Tibial nerve (tissue), 4 donors: ENCODE measurements at places on chromosomes 1 and 21.

DNA sequence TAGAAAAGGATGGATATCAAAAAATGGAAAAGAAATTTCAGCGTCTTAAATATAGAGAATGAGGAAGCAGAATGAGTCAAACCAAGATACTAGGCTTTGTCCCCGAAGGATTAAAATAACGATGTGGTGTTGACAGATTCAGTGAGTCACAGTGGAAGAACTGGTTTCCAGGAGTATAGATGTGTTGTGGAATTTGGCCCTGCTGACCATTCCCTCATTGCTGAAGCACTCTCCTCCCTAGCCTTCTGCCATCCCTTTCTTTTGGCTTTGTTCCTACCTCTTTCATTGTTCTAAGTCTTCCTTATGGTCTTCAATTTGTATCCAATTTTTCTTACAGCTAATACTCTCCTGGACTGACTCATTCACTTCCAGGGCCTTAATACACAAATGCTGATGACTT lies 23.1 kb upstream of the USP25 start:
- no peak for DNase-seq

DNA sequence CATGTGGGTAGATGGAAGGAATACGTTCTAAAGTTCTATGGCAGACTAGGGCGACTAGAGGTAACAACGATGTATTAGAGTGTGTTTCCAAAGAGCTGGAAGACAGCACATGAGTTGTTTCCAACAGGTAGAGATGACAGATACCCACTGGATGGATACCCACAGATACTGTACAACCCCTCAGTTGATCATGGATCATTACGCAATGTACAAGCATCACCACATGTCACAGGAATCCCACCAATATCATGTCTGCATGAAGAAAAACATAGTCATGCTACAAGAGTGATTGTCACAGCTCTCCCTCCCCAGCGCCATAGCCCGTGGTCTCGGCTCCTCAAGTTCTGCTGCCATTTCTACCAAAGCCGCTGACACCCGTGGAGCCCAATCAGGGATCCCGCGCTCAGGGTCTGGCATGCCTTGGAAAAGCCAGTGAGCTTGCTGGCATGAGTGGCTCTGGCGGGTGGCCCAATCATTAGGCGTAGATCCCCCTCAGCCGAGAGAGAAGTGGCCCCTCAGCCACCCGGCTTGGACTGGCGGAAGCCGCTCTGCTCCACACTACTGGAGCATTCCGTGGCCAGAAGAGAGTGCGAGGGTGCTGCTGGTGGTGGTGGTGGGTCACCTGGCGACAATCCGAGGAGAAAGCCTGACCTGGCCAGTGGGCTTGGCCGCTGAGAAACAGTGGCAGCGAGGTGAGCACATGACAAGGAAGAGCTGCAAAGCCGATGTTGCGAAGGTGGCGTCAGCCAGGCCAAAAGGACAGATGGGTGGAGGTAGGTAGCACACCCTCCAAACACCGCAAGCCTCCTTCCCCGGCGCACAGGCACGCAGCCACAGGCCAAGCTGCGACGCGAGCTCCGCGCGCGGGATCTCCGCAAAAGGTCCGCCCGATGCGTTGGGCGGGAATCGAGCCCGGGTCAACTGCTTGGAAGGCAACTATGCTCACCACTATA lies 65.7 kb upstream of the FCGR2A start:
- DNase-seq = no peak

GRCh38 chr1:159173320-159173719 lies 1.9 kb downstream of the CADM3 start:
- no peak for DNase-seq

GRCh38 chr1:156497078-156497742 lies 3.4 kb downstream of the MEF2D start:
- DNase-seq = no peak

DNA sequence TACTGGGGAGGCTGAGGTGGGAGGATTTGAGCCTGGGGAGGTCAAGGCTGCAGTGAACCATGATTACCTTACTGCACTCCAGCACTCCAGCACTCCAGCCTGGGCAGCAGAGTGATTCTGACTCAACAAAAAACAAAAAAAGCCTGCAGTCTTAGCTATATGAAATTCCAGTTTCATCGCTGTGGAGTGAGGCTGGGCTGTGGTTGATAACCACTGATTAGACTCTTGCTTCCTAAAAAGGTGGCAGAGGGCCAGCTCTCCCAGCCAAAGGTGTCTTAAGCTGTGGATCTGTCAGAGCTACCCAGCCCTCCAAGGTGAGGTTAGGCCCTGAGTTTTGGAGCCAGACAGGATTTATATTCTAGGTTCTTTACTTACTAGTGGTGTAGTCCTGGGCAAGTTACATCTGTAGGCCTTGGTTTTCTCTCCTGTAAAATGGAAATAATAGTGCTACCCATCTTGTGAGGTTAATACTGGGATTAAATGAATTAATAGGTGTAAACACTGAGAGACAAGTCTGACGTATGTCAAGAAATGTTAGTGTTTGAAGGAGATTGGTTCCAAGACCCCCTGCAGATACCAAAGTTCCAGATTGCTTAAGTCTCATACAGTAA lies 35.9 kb downstream of the TMCC2 start:
- DNase-seq = no peak

DNA sequence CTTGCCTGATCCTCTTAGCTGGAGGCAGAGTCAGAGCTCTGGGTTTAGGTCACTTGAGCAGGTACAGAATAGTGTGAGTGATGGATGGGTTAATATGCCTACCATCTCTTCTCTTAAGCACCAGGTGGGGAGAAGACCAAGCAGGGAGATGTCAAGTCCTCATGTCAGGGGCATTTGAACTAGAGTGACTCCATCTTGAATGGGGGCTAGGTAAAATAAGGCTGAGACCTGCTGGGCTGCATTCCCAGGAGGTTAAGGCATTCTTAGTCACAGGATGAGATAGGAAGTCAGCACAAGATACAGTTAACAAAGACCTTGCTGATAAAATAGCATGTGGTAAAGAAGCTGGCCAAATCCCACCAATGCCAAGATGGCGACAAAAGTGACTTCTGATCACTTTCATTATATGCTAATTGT lies 77.4 kb upstream of the BTG3 start:
- DNase-seq = no peak

DNA sequence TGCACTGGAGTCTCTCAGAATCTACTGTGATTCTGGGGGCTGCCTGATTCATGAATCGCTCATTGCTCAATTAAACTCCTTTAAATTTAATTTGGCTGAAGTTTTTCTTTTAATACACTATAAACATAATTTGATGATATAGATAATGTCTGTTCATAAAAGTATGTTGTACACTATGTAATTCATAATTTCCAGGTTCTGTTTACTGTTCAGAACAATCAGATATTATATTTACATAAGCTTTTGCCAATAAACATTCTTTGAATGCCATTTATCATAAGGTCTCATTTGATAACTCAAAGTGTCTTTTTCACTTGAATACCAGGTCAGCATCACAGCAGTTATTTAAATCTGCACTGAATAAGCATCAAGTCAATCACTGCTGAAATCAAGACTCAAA lies 39.6 kb downstream of the PIGK start:
- no peak for DNase-seq

DNA sequence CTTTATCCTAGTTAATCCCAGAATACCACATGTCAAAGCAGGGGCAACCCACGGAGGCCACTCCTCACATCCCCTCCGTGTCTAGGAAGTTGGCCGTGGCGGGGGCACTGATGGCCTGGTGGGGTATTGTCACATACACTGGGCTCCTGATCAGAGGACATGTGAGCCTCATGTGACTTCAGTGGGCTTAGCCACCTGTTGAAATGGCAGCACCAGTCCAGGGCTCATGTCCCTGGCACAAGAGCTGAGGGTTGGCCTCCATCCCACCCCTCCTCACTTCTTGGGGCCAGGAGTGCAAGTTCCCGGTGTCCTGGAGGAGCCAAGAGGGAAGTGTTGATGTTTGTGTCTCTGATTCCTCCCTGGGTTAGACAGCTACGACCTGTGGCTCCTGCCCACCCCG lies 313.4 kb downstream of the CAMTA1 start:
- DNase-seq = no peak

- no peak for DNase-seq
Measured at GRCh38 chr1:210074904-210075303, 136.9 kb downstream of the SYT14 start.

GRCh38 chr1:30028283-30028682 lies 695.1 kb downstream of the MATN1 start:
- DNase-seq = no peak

DNA sequence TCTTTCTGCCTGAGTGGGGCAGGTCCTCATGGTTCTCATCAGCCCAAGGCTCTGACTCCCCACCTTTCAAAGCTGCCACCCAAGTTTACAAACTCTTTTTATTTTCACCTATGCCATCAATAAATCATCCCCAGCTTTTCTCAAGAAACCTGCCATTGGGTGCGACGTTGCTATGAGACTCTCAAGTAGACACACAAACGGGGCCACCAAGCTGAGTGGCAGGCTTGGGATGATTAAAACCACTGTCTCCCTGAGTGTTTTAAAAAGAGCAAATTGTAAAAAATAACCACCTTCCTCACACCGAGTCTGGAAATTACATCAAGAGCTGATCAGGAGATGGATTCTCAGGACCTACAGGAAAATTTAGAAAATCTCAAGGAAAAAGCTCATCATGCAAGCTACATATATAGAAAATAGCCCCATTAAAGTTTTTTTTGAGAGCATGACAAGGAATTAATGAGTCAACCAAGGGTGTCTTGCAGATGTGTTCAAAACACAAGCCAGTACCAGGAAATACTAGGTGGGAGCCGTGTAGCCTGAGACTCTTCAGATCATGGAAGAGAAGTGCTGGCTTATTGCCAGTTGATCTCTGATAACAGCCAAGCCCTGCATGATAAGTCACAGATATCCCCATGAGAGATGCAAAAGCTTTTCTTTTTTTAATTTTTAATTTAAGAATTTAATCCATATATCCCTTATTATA lies 158.4 kb upstream of the BACE2 start:
- no peak for DNase-seq

GRCh38 chr1:183597656-183598347 lies 7.5 kb upstream of the NCF2 start:
- no peak for DNase-seq

DNA sequence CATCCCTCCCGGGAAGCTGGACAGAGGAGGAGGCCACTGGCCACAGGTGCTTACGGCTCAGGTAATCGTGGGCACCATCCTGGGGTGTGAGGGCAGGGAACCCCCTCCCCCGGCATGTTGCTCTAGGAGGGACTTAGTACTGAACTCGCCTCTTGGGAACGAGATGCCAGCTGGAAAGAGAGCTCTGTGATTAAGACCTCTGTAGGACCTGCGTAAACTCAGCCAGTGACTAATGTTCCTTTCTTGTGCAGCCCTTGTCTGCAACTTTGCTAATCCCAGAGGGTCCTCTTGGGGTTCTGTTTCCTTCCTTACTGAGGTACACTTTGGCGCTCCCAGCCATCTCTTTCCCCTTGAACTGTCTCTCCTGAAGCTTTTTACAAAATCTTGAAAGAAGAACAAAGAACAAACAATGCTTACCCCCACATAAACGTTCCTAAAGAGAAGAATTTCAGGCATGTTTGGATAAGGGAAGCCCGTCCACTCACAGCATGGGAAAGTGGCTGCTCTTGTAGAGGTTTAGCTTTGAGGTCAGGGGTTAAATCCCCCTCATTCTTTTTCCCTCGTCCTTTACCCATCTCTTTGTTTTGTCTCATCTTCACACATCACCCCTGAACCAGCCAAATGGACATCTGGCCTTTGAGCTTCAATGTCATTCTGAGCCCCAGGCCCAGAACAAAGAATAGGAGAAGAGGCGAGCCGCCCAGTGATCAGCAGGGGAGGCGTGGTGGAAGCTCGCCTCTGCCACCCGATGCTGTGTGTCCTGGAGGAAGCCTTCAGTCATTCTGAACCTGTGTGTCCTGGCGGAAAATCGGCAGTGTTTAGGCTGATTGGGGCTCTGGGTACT lies 37.4 kb downstream of the CITED4 start:
- DNase-seq = no peak

DNA sequence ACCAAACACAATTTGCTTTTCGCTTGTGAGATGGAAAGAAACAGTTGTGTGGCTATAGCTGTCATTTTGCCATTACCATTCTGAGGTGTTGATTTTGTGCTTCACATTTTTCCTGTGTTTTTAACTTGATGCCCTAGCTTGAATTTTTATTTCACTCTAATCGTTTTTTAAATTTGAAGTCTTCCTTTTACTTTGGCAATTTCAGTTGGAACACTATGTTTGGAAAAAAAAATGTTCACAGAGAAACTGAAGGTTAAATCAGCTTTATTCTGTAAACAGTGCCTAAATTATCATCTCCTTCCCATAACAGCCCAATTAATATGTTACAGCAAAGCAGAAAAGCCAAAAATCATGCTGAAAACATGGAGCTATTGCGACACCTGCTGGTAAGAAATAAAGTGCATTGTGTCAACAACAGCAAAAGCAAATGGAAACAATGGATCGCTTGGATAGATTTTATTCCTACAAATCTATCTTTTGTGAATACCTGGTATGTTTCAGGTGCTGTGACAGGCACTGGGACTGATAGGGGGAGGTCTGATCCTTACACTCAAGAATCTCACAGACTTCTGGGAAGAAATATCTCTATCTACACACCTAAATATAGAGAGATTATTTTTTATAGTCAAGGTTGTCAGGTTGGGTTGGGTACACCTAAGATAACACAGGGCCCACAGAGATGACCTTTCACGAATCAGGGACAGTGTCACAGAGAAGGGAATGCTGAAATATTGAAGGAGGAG lies 16.2 kb upstream of the ERICH3 start:
- no peak for DNase-seq

DNA sequence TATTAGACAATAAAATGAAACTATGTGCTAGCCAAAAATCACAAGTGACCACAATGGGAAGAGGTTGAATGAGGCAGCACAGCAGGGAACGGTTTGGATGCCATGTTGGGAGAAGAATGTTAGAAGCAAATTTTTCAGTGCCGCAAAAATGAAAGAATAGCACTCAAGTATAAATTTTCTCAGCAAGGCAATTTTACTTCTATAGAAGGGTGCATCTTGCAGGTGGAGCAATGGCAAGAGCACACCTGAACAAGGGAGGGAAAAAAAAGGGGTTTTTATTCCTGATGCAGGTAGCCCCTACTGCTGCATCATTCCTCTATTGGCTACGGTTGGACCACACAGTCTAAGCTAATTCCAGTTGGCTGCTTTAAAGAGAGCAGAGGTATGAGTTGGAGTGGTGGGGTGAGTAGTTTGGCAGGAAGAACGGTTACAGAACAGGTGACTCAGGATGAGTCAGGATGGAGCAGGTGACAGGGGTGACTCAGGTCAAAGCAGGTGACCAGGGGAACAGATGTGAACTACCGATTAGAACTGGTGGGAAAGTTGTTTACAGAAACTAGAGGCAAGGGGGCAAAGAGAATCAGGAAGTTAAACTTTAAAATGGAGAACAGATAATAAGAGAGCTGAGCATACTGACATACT lies 301.1 kb upstream of the NRIP1 start:
- no peak for DNase-seq

DNA sequence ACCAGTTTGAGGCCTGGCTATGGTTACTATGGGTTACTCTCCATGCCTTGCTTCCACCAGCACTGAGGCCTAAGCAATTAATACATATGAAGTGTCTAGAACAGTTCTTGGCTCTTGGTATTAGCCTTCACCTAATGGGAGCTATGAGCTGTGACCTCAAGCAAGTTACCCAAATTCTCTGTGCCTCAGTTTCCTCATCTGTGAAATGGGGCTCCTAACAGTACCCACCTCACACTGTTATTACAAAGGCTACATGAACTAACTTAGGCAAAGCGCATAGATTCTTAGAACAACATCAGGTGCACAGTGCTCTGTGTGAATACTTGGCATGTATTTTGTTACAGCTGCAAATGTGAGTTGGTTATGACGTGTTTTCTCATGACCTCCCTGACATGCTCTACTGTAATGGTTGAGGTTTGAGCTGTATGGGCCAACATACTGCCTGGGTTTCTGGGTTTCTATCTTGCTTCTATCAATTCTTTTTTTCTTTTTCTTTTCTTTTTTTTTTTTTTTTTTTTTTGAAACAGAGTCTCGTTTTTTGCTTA lies 26.5 kb downstream of the CDCP2 start:
- DNase-seq = no peak
